ENCODE measurements at places on chromosomes 4 and X.

GRCh38 chrX:2596045-2596444 is 95.0 kb upstream of the CD99 start:
- DNase-seq: no peak

DNA sequence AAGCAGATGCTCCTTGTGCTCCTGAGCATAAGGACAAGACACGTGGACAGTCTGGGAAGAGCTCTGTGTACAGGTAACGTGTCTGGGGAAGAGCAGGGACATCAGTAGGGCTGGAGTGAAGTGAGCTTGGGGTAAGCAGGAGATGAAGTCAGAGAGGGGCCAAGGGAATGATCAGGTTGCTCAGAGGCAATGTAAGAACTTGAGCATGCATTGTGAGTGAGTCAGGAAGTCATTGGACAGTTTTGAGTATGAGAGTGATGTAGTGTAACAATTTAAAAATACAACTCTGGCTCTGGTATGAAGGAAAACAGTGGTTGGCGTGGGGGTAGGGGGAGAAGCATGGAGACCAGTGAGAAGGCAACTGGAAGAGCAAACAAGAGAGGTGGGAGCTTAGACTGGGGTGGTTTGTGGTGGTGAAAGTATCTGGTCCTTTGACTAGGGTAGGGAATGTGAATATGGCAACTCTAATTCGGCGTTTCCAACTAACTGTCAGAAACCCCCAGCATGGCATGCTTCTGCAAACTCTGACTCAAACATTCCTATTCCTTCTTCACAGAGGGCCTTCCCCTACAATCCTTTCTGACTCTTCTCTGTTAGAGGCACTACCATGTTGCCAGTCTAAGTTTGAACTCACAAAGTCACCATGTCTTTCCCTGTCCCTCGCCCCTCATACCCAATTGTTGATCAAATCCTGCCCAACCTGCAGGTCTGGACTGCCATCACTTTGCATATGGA is 57.2 kb downstream of the STBD1 start:
- no peak for DNase-seq

- DNase-seq: no peak
Observed at GRCh38 chr4:70746179-70746839, 24.5 kb downstream of the RUFY3 start.

- no peak for DNase-seq
Observed at GRCh38 chr4:8392591-8393190, 47.8 kb downstream of the ACOX3 start.

- DNase-seq: no peak
Observed at GRCh38 chr4:151485541-151486131, 76.7 kb downstream of the FHIP1A start.

- DNase-seq: no peak
Observed at GRCh38 chr4:38071801-38072431, 111.7 kb downstream of the PTTG2 start.
